ENCODE measurements at places on chromosomes 3 and 15. TPM values are rescaled to one million over a fixed set of nuclear protein-coding genes. Genes with fewer than 3 reads are reported as not detected.

- DNase-seq: no peak
These were observed 223.2 kb upstream of the HES1 start for GRCh38 chr3:193912621-193913178.

GRCh38 chr15:35311615-35312014, 226.5 kb upstream of the NANOGP8 start:
- no peak for DNase-seq

- no peak for DNase-seq
These were observed 910 bp upstream of the ABHD6 start for GRCh38 chr3:58236527-58237237.

DNA sequence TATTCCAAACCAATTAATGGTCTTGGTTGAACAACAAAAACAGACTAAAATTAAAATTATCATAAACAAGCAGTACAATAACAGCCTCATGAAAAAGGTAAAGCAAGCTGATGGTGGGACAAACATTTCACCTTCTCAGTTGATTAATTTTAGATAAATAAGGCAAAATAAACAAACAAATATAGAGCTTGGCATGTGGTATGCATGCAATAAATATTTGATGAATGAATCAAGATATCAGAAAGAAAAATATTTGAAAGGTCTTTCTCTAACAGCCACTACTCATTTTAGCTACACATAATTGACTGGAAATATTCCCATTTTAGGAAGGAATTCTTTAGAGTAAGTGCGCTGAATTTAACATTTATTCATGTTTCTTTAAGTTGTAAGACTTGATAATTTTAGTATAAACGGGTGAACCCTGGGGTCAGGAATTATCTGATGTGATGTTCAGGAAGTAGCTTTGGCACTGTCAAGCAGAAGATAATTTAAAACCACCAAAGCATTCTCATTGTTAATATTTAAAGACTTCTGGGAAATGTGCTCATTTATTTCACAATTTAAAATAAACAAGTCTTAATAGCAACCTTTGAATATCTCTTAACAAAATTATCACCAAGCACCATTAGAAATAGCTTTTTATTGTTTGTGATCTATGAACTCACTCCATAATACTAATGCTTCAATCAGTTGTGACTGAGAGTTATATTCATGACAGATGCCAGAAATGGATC, 372.3 kb upstream of the TGFBR2 start:
- DNase-seq: no peak

SCG3 gene
- total RNA-seq: not detected

GRCh38 chr3:145721273-145721805, 439.6 kb downstream of the PLOD2 start:
- no peak for DNase-seq

ACOX2 gene
- total RNA-seq: 2.4 TPM

- no peak for DNase-seq
These were observed 141.9 kb upstream of the SMAD3 start for GRCh38 chr15:66923438-66923881.

DNA sequence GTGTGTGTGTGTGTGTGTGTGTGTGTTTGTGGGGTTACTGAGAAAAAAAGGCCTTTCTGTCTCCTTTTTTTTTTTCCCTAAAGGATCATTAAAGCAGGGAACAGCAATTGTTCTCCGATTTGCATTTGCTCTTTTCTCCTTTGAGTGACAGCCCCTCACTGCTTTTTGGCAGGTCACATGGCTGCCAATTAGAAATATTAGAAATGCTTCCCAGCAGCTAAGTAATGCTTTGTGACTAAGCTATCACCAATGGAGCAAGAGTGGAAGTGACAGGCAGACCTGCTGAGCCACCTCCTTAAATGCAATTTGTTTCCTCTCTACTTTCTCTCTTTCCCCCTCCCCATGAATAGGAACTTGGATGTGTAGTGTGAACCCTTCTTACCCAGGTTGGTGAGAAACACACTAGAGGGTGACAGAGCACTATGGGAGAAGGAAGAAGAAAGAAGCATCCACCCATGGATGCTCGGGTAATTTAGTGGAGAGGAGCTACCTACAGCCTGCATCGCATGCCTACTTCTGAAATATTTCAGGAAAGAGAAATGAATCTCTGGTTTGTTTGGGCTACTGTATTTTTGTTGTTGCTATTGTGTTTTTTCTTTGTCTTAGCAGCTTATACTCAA, 165.2 kb upstream of the PDZRN3 start:
- no peak for DNase-seq

GRCh38 chr3:111594781-111595180, 365 bp downstream of the ZBED2 start:
- DNase-seq: no peak

GRCh38 chr15:33344530-33344929, 33.8 kb downstream of the RYR3 start:
- no peak for DNase-seq

GRCh38 chr3:121800906-121801305, 34.0 kb downstream of the IQCB1 start:
- no peak for DNase-seq

DNA sequence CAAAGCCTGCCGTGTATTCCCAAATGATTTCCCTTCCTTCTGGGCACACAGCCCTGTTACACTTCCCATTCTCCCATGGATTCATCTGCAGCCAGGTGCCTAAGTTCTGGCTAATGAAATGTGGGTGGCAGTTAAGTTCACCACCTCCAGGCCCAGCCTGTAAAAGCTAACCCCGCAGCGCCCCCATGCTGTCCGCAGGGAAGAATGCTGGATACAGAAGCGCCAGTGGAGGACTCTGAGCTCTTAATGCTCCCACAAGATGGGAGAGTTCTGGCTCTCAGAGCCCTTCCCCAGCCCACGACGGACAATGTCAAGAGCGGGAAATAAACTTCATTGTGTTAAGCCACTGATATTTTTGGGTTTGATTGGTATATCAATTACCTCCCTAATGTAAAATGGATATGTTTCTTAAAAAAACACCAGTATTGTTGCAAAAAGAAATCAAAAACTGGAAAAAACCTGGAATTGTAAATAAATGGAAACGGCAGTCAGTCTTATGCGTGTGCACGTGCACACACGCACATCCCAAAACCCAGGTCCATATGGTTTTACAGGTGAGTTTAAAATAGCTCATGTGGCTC, 37.7 kb upstream of the FGD5 start:
- peak; percentile 27 for DNase-seq

DNA sequence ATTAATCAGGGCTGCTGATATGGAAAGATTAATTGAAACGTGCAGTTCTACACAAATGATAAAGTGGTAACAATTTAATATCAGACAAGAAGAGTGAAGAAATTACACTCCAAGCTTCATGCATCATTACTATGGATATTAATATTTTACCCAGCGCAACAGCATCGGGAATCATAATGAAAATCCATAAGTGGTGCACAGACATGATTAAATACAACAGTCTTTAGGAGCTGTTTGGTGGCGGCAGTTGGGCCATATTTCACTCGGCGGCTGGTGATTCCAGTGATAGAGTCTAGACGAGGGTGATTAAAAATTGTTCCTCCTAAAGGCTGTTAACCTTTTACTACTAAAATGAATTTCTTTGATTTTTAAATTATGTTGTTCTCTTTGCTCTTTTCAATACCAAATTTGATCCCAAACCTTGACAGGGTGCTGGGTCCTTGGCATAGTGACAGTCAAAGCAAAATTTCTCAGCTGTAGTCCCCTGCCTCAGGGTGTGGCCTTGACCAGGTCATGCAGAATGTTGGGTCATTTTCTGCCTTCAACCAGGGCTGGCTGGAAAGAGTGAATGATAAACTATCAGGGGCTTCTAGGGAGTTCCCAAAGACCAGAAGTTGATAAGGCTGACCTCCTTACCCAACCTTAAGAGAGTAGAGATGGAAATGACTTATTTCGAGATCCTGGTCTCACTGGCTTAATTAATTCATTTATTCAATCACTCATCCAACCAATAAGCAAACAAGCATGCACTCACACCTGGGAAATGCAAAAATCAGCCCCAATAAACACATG, 392.0 kb downstream of the IL20RB start:
- no peak for DNase-seq

CHRNA5 gene
- 5.5 TPM for total RNA-seq

ARGFX gene
- total RNA-seq: not detected

DNA sequence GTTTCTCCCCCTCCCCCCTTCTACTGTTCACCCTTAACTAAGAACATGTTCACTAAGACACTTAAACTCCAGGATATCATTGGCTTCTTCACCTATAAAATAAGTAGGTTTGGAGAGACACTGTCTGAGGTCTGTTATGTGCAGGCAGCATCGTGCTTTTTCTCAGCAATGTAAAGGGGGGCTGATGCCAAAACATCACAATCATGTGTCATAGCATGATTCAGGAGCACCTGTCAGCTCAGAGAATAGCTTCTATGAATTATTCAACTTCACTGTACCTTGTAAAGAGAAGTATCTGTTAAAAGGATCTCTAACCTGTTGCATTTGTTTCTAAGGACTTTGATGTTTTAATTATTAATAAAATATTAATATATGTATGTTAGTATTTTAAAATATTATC, 211.4 kb upstream of the EPHA3 start:
- DNase-seq: peak; percentile 24

DNA sequence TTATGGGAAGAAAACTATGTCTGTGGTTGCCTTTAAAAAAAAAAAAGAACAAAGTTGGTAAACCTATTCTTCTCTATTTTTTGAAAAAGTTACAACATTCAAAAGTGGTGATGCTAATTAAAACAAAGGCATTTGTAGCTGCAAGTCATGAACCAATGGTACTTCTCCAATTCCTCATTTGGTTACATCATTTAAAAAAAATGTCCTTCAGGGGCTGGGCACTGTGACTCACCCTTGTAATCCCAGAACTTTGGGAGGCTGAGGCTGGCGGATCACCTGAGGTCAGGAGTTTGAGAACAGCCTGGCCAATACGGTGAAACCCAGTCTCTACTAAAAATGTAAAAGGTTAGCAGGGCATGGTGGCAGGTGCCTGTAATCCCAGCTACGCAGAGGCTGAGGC, 574.6 kb downstream of the VGLL3 start:
- DNase-seq: no peak

DNA sequence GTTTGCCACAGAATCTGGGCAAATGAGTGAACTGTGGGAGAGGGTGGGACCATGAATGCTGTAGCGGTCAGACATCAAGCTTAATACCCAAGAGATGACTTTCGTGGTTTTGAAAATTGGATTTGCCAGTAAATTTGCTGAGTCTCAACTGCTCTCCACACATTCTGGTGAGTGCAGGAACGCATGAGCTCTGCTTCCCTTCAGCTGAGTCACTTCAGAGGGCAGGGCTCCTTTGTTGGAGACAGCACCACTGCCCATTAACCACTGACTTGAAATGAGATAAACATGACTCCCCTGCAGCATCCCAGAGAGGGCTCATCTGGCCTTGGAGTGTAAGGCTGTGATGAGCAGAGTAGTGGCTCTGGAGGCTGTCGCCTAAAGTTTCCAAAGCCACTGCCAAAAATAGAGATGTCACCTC, 22.6 kb downstream of the RARRES1 start:
- peak; percentile 99 for DNase-seq

- DNase-seq: peak; percentile 83
These were observed 70.3 kb upstream of the PRICKLE2 start for GRCh38 chr3:64295594-64295993.

DNA sequence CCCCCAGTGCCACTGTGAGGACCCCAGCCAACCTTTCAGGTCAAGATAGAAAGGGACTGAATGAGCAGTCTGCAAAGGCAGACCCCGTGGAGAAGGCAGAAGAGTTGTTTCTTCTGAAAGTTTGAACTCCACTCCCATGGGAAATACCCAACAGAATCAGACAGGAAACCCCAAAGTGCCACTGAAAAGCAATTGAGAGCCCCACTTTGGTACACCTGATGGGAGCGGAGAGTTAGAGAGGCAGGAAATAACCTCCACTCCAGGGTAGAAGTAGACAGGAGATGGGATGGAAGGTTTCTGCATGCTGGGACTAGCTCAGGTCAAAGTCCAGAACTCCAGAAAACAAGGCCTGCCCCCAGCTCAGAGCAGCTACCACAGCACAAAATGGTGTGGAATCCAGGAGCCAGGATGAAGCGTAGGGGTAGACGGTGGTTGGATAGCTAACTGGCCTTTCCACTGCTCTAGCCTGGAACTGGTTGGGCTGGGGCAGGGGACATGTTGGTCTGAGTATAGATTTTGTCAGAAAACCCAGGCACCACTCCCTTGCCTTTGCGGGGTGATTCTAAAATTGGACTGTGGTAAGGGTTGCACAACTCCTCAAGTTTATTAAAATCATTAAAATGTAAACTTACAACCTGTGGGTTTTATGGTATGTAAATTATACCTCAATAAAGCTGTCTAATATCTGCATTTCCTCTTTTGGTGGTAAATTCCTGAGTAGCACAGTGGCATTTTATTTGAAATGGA, 1.9 kb upstream of the RAB43 start:
- DNase-seq: peak; percentile 14

GRCh38 chr3:81753416-81754027, 7.9 kb downstream of the GBE1 start:
- no peak for DNase-seq

GRCh38 chr3:105828703-105829102, 40.1 kb downstream of the CBLB start:
- DNase-seq: no peak

DNA sequence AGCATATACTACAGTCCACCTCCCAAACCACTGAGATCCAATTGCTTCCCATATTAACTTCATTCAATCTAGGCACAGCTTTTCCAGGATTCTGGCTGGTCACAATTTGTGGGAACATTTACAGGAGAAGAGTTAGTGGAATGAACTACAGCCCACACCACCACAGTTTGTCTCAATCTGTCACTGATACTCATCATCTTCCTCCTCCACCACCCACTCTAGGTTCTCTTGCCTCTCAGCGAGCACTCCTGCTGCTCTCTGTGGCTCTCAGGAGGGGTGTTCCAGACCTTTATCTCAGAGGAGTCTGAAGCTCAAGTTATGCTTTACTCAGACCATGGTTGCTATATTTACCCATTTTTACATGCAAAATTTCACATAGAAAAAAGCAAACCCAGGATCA, 25.9 kb upstream of the PLA2G4D start:
- DNase-seq: no peak

ABHD14A gene
- total RNA-seq: 23.1 TPM

RARB gene
- total RNA-seq: not detected
